ENCODE measurements at places on chromosomes 6 and 20. TPM values are rescaled to one million over a fixed set of nuclear protein-coding genes. Genes with fewer than 3 reads are reported as not detected.

Gene AKIRIN2
- 31.1 TPM for total RNA-seq

Gene SNAP91
- 0.07 TPM for total RNA-seq

Gene GTSF1L
- not detected for total RNA-seq

Gene TREML2
- total RNA-seq: not detected

Gene LYRM2
- 30.9 TPM for total RNA-seq

Gene HDGFL1
- not detected for total RNA-seq

Gene SLC22A23
- total RNA-seq: 9.1 TPM

Gene DEFB132
- total RNA-seq: not detected

Gene SAMD5
- 0.62 TPM for total RNA-seq

Gene KLHDC3
- 24.6 TPM for total RNA-seq

Gene FOXS1
- total RNA-seq: 0.17 TPM

Gene MCHR2
- total RNA-seq: not detected

Gene TFAP2A
- 9.6 TPM for total RNA-seq

Gene REM1
- 0.68 TPM for total RNA-seq

Gene MOG
- total RNA-seq: not detected
